ENCODE measurements at places on chromosomes 2 and 18.

GRCh38 chr2:116719836-116720235 is 1094.7 kb upstream of the DDX18 start:
- DNase-seq, result no peak

GRCh38 chr2:104368089-104368488 is 485.8 kb upstream of the POU3F3 start:
- DNase-seq, result no peak

DNA sequence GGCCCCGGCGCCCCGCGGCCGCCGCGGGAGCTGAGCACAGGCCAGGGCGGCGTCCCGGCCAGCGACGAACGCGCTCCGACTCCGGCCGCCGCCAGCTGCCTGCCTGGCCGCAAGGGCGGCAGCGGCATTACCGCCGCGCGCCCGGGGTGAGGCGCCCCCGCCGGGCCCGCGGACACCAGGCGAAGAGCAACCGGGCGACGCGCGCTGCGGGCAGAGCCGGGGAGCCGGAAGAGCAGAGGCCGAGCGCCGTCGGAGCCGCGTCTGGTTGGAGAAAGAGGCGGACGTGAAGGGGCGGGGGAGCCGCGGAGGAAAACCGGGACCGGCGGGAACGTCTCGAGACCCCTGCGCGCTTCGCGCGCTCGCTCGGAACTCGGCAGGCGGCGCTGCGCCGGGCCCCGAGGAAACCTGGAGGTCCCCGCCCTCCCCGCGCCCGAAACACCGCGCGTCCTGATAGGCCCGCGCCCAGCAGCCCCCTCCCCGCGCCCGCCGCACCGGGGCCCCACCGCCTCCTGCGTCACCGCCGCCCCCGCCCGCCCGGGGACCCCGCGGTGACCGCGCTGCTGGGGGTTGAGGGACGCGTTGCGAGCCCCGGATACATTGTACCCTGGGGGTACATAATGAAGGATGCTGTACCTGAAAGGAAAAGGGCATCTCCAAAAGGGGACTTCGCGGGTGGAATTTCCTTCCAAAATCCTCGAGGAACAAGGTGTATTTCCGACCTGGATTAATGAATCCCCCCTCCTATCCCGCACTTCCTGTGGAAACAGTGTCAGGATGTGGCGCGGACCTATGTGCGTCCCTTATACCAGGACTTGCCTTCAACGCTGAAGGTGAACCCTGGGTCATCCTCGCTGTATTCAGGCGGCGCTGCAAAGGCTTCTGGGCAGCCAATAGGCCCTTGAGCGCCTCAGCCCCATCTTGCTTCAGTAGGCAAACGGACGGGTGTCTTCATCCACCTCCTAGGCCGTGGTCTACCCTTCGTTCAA is 1.0 kb upstream of the B4GALT6 start:
- peak; percentile 7 for DNase-seq

DNA sequence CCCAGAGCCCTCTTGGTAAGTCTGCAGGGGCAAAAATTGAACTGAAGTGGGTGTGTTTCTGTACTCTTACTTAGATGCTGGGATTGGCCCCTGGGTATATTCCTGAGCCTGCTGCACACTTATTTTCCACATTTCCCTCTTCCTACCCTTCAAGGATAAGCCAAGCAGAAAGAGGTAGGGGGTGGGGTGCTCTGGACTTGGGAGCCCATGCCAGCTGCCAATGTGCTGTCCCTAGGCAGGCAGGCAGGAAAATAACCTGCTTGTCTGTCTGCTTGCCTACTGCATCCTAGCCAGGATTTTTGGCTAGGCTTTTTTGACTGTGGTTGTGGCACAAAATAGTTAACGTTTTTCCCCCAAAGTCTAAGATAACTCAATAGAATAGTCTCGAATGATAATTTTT is 234.3 kb downstream of the ALK start:
- no peak for DNase-seq

- DNase-seq, result no peak
These were observed 4.2 kb downstream of the RNF152 start for GRCh38 chr18:61888622-61889021.

All from activated naive CD4-positive, alpha-beta T cell (primary cell).